ENCODE measurements at places on chromosomes 6 and 20. TPM values are rescaled to one million over a fixed set of nuclear protein-coding genes. Genes with fewer than 3 reads are reported as not detected.
A peak's percentile ranks its signal among the peaks of the same experiment; 100 is the strongest.

ARMC12 gene
- 0.39 TPM for total RNA-seq

DNA sequence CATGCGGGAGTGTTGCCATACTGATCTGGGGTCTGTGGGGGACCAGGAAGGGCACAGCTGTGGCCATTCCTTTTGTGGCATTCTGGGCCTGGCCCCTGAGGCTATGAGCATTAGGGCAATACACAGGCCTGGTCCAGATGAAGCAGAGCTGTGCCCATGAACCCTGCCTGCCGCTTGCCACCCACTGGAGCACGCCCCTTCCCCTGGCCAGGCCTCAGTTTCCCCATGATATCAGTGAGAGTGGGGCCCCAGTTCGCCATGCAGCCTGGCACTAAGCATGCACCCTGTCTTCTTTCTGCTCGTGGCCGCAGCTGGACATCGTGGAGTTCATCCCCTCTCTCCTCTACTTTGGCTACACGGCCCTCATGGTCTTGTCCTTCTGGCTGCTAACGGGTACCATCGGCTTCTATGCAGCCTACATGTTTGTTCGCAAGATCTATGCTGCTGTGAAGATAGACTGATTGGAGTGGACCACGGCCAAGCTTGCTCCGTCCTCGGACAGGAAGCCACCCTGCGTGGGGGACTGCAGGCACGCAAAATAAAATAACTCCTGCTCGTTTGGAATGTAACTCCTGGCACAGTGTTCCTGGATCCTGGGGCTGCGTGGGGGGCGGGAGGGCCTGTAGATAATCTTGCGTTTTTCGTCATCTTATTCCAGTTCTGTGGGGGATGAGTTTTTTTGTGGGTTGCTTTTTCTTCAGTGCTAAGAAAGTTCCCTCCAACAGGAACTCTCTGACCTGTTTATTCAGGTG, 42.4 kb downstream of the PLAGL2 start:
- no peaks in the 10 kb centered on the region for H3K27me3 ChIP-seq
- peaks cover 62% of the 10 kb centered on the region for H3K36me3 ChIP-seq
- H3K4me3 ChIP-seq, result no peak overlapping the region
- no peaks in the 10 kb centered on the region for H3K4me1 ChIP-seq

GRCh38 chr6:162068340-162068739, 659.2 kb downstream of the PRKN start:
- H3K36me3 ChIP-seq, result no peaks in the 10 kb centered on the region
- H3K27ac ChIP-seq, result no peak overlapping the region
- H3K4me1 ChIP-seq, result no peaks in the 10 kb centered on the region
- no peak for DNase-seq
- H3K27me3 ChIP-seq, result no peaks in the 10 kb centered on the region

LHFPL5 gene
- not detected for total RNA-seq

ISM1 gene
- 0.59 TPM for total RNA-seq

- peaks cover 11% of the 10 kb centered on the region for H3K4me1 ChIP-seq
- no peak overlapping the region for H3K27ac ChIP-seq
- DNase-seq, result no peak
These were observed 5.5 kb upstream of the NTSR1 start for GRCh38 chr20:62702895-62703852.

GRCh38 chr20:41671143-41671542, 53.0 kb upstream of the CHD6 start:
- no peaks in the 10 kb centered on the region for H3K36me3 ChIP-seq
- no peaks in the 10 kb centered on the region for H3K27me3 ChIP-seq
- no peak for DNase-seq
- no peak overlapping the region for H3K4me3 ChIP-seq

BNIP5 gene
- not detected for total RNA-seq

FGD2 gene
- total RNA-seq, result 8.0 TPM

CLPSL1 gene
- total RNA-seq, result not detected

NOTCH4 gene
- total RNA-seq, result 22.5 TPM

DNA sequence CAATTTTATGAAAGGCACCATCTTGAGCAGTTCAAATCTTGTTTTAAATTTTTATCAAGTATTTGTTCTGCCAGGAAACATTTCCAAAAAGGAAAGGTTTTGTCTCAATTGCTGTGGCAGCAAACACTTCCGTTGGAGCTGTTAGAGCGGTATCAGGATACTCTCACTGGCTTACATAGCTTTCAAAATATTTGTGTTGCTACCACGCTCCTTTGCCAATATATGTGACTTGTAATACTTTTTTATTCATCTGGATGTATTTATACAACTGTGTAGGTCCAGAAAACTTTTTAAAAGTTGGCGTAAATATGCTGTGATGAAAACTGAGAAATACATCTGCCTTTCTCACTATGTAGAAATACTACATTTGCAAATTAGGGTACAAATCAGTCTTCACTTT, 37.8 kb upstream of the NHSL1 start:
- H3K27me3 ChIP-seq, result no peaks in the 10 kb centered on the region
- peak overlapping the region; percentile 86 for H3K27ac ChIP-seq
- DNase-seq, result no peak
- H3K4me3 ChIP-seq, result no peak overlapping the region

HAO1 gene
- not detected for total RNA-seq

SCAND1 gene
- total RNA-seq, result 64.0 TPM

GRCh38 chr6:9745476-9745875, 669.4 kb downstream of the TFAP2A start:
- no peak overlapping the region for H3K27ac ChIP-seq
- H3K4me1 ChIP-seq, result no peaks in the 10 kb centered on the region
- H3K36me3 ChIP-seq, result no peaks in the 10 kb centered on the region
- DNase-seq, result no peak
- no peak overlapping the region for H3K4me3 ChIP-seq

TPMT gene
- total RNA-seq, result 9.0 TPM

DNA sequence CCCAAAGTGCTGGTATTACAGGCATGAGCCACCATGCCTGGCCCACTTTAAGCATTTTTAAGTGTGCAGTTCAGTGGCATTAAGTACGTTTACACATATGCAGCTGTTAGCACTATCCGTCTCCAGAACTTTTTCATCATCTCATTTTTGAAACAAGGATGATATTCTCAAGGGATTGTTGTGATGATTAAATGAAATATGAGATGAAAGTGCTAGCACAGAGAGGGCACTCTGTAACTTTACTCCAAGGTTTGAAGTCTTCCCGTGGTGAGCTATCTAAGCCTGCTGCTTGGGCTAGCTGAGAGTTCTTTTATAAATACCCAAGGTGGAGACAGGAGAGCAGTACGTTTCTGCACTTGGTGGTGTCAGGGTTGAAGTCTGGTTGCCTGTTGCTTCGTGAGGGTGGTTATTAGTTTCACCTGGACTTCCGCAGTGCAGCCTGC, 6.6 kb downstream of the TM9SF4 start:
- no peaks in the 10 kb centered on the region for H3K36me3 ChIP-seq
- no peaks in the 10 kb centered on the region for H3K27me3 ChIP-seq
- no peak for DNase-seq
- peaks cover 41% of the 10 kb centered on the region for H3K4me1 ChIP-seq

DNA sequence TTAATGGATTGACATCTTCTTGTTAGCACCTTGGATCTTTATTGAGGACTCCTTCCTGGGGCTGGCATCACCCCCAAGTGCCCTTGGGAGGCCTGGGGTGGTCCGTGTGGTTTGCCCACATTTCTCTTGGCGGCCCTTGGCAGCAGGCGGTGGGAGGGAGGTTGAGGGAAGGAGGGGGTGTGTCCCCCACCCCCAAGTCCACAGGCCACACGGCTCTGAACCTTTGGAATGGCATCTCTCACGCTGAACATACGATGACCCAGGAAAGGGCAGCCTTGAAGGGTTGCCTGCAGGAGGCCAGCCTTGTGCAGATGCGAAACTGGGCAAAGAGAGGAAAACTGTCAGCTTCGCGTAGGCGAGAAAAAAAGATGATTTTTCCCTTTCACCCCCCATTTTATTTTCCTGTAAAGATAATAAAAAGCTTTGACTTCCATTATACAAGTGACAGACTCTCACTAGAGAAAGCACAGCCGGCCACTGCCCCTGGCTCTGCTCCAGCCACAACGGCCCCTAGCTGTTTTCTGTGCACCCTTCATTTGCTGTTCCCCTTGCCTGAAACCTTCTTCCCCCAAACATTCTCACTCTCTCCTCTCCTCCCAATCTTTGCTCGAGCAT, 56.2 kb downstream of the SLC2A10 start:
- no peak overlapping the region for H3K27ac ChIP-seq
- H3K27me3 ChIP-seq, result no peaks in the 10 kb centered on the region
- no peak for DNase-seq
- no peaks in the 10 kb centered on the region for H3K4me1 ChIP-seq

DNA sequence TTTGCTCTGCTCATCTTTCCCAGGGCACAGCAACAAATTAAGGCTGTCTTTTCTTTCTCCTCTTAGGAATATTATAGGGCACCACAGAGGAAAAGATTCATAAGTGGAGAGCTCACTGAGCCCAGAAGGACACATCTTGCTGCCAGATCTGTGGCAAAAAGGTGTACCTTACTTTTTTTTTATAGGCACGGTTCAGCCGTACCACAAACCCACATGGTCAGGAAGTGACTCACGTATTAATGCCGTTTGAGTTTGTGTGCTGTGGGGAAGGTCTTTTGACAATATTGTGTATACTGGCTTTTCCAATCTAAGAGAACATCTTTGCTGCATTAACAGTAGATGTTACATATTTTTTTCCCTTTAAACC, 28.4 kb downstream of the PAQR8 start:
- no peaks in the 10 kb centered on the region for H3K36me3 ChIP-seq
- H3K27me3 ChIP-seq, result no peaks in the 10 kb centered on the region
- peaks cover 4% of the 10 kb centered on the region for H3K4me1 ChIP-seq
- DNase-seq, result no peak
- no peak overlapping the region for H3K27ac ChIP-seq
- H3K4me3 ChIP-seq, result no peak overlapping the region

DNA sequence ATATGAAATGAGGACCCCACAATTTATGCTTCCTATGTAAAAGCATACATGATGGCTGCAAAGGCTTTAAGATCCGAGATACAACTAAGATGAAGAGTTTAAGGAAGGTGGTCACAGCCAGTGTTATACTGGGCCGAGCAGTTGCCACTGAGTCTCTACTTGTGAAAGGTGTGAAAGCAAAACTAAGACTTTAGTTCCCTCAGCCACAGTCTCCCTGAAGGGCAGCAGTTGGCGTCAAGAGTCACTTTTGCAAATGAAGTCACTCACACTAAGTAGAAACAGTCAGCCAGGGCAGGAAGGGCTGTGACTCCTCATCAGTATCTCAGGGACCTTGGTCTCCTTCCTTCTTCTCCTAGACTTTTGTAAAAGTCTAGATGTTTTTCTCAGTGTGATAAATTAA, 191.6 kb upstream of the MCHR2 start:
- H3K4me3 ChIP-seq, result no peak overlapping the region
- no peaks in the 10 kb centered on the region for H3K4me1 ChIP-seq
- H3K36me3 ChIP-seq, result no peaks in the 10 kb centered on the region
- H3K27me3 ChIP-seq, result no peaks in the 10 kb centered on the region

ZNF831 gene
- total RNA-seq, result 0.47 TPM

DNA sequence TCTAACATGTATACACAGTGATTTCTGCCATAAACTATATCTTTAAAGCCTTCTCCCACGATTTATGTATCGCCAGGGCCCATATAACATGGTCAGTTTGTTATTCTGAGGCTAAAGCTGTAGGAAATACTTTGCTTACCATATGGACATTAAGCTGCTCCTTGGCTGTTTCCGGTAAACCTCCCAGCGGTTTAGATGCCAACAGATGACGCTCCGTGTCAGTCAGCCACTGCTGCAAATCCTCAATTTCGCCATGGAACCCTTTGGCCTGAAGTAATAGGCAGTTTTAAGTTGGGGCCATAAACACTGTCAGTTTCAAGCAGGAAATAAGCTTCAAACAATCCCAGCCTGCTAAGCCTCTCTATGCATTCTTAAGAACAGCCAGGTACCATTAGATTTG, 145.4 kb downstream of the DST start:
- H3K4me3 ChIP-seq, result no peak overlapping the region
- H3K27ac ChIP-seq, result no peak overlapping the region
- peaks cover 11% of the 10 kb centered on the region for H3K4me1 ChIP-seq
- DNase-seq, result no peak
- peaks cover 48% of the 10 kb centered on the region for H3K36me3 ChIP-seq

CEP250 gene
- total RNA-seq, result 13.0 TPM

GRCh38 chr20:6756693-6757595, 10.5 kb upstream of the BMP2 start:
- no peak overlapping the region for H3K4me3 ChIP-seq
- H3K27me3 ChIP-seq, result no peaks in the 10 kb centered on the region
- H3K36me3 ChIP-seq, result no peaks in the 10 kb centered on the region
- H3K4me1 ChIP-seq, result no peaks in the 10 kb centered on the region

- H3K36me3 ChIP-seq, result no peaks in the 10 kb centered on the region
- no peak overlapping the region for H3K4me3 ChIP-seq
- H3K27me3 ChIP-seq, result no peaks in the 10 kb centered on the region
- no peak overlapping the region for H3K27ac ChIP-seq
These were observed 39.8 kb upstream of the MMS22L start for GRCh38 chr6:97322811-97323210.

- H3K27ac ChIP-seq, result no peak overlapping the region
- H3K36me3 ChIP-seq, result no peaks in the 10 kb centered on the region
- no peak overlapping the region for H3K4me3 ChIP-seq
- DNase-seq, result no peak
- H3K27me3 ChIP-seq, result no peaks in the 10 kb centered on the region
- H3K4me1 ChIP-seq, result no peaks in the 10 kb centered on the region
These were observed 116.0 kb downstream of the GPR63 start for GRCh38 chr6:96721227-96721626.

PSORS1C2 gene
- not detected for total RNA-seq

- H3K36me3 ChIP-seq, result no peaks in the 10 kb centered on the region
- no peaks in the 10 kb centered on the region for H3K27me3 ChIP-seq
- H3K4me3 ChIP-seq, result no peak overlapping the region
- DNase-seq, result no peak
- peak overlapping the region; percentile 63 for H3K27ac ChIP-seq
- H3K4me1 ChIP-seq, result no peaks in the 10 kb centered on the region
These were observed 27.5 kb downstream of the NCOA7 start for GRCh38 chr6:125818225-125818657.

GRCh38 chr6:33632558-33633039, 11.5 kb downstream of the ITPR3 start:
- DNase-seq, result no peak
- no peaks in the 10 kb centered on the region for H3K27me3 ChIP-seq
- no peaks in the 10 kb centered on the region for H3K36me3 ChIP-seq

DNA sequence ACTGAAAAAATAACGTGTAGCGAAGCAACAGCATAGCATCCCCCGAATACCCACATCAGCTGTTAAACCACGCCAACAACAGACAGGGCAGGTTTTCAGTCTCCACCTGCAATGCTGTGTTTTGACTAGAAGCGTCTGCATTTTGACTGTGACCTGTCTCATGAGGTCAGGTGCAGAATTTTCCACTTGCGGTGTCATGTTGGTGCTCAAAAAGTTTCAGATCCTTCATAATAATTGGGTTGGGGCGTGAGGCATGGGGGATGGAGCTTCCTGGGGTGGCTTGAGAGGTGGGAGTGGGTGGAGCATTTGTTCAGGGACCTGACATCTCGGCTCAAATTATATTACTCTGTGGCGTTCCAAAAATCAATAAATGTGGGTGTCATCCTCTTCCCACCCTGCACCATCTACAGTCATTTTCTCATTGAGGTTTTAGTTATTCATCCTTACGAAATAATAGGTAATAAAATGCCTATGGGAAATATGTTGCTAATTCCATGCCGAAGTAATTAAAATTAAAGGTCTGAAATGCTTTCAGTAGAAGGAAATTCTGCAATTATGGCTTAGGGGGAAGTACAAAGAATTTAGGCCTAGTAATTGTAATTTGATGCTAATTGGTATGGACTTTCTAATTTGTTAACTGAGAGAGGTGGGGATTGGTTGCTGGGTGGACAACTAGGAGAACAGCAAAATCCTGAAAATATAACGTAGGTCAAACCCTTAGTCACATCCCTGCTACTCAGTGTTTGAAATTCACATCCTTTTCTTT, 81.0 kb downstream of the TIAM2 start:
- no peak overlapping the region for H3K4me3 ChIP-seq
- no peaks in the 10 kb centered on the region for H3K27me3 ChIP-seq
- no peak overlapping the region for H3K27ac ChIP-seq
- no peak for DNase-seq

GRCh38 chr6:158773581-158774449, 45.4 kb downstream of the EZR start:
- no peak for DNase-seq
- H3K4me3 ChIP-seq, result no peak overlapping the region
- no peaks in the 10 kb centered on the region for H3K4me1 ChIP-seq
